ENCODE measurements at places on chromosomes 11 and 22.

DNA sequence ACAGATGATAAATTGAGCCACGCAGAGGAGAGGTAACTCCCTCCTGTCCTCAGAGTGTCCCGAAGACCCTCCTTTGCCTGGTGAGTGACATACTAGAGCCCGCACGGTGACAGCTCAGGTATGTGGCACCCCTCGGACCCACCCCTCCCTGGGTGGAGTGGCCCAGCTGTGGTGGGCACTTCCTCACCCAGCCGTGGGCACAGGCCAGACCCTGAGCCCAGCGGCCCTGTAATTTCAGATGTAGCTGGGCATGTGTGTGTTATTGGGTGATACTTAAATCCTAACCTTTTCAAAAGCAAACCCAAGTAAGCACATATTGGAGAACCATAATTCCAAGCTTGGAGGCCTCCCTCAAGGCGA, 93.2 kb downstream of the WNT7B start:
- DNase-seq: no peak

GRCh38 chr22:31239771-31240370, 27.8 kb downstream of the LIMK2 start:
- no peak for DNase-seq

DNA sequence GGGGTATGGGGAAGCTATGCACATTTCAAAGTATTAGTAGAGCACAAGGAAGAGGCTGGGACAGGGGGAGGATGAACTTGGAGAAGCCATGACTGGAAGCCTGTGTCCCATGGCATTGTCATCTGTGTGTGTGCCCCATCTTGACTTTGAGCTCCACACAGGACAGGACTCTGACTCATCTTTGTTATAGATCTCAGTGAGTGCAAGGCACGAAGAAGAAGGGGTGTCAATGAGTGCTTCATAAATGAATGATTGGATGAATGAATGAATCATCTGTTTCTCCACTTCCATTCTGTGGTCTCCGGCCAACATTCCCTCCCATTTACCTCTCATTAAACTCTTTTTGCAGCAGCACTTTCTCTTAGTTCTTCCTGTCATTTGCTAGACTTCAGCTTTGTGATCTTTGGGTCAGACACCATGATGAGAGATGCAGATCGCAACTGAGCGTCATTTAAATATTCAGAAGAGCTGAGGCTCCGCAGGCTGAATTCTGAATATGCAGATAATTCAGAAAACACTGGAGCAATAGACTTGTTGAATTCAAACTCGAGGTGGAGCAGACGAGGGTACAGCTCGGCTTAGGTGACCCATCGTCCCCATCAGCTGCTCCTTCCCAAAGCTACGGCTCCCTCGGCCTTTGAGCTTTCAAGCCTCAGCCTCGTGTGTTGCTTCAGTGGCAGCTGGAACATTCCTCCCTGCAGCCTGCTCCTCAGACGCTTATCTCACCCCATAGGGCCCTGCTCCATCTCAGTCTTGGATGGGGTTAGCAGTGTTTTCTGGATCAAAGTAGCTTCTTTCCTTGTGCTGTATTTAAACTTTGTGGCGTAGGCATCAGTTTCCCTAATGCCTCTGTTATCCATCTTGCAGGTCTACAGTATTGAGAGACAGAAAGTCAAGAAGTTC, 30.8 kb downstream of the APOL3 start:
- no peak for DNase-seq

DNA sequence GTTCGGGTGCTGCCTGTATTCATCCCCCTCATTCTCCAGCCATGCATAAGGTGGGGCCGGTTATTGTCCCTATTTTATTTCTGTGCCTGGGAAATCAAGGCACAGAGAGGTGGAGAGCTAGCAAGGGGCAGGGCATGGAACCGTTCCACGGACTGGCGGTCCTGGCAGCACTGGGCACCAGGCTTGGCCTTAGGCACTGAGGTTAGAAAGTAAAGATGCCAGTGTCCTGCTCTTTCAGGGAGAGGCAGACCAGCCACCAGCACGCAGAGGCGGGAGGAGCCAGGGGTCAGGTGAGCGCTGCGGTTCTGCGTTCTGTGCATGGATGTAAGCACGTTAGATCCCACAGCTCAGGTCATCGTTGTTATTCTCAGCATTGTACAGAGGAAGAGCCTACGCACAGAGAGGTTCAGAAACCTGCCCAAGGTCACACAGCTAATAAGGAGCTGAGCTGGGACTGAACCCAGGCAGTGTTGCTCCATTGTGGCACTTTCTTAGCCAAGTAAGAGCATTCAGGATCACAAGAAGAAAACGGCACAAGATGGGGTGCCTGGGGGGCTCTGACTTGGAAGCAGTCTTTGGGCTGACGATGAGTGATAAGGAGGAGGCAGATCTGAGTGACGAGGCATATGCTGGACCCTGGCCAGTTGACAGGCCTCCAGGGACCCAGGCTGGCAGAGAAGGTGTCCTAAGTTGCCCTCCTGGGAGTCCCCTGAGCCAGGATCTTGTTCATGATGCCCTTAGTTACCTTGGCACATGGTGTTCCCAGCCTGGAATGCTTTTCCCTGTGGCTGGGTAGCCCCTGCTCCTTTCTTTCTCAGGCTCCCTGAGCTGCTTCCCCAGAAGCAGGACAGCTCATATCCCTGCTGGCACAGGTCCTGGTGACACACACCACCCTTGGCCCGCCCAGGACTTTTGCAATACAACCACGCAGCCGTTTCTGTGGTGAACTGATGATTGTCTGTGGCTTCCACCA, 41.1 kb downstream of the OSBPL5 start:
- no peak for DNase-seq

DNA sequence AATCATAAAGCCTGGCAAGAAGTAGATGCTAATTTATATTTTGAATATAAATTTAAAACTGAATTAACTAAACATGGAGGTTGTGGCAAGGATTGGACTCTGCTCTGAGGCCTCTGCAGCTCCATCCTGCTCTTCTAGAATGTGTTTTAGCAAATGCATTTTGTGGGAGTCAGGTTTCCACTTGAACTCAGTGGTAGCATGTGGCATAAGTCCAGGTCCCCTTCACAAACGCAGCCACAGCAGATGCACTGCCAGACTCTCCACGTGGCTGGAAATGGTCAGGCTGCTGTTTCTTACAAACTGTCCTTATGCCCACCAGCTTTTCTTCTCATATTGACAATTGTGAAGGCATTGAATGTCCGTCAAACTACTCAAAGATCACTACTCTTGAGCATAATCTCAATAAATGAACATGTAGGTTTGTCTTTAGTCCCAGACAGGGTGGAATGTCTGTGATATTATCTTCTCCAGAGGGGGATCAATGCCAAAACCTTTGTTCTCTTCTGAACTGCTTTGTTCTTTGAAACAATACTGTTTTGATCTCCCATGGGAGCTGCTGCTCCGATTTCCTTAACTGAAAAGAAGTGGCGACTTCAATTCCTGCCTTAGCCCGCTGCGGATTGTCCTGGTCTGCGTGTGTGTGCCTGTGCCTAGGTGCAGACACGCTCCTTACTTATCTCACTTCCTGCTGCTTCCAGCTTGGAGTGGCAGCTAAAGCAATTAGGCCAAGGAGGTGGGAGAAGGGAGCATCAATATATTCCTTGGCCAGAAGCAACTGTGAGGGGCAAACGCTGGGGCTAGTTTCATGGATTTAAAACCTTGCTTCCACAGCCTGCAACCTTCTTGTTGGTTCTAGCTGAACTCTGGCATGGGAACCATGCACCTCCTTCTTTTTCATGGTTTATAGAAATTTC, 24.2 kb downstream of the EIF4G2 start:
- peak; percentile 91 for DNase-seq

DNA sequence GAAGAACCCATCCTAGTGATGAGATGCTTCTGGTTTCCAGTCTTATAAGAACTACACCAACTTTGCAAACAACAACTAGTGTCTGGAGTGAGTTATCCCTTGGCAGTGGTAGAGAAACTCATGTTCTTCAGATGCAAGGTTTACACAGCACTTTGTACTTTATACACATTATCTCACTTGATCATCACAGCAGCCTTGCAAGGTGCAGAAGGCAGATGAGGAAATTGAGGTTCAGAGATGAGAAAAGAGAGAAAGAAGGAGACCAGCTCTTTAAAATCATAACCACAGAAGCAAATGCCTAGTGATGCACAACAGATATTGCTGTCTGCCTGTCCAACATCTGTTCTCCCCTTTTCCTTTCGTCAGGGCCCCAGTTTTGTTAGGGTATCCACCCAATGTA, 16.7 kb upstream of the CD44 start:
- DNase-seq: no peak

GRCh38 chr22:46178755-46179505, 28.6 kb downstream of the PPARA start:
- DNase-seq: no peak

DNA sequence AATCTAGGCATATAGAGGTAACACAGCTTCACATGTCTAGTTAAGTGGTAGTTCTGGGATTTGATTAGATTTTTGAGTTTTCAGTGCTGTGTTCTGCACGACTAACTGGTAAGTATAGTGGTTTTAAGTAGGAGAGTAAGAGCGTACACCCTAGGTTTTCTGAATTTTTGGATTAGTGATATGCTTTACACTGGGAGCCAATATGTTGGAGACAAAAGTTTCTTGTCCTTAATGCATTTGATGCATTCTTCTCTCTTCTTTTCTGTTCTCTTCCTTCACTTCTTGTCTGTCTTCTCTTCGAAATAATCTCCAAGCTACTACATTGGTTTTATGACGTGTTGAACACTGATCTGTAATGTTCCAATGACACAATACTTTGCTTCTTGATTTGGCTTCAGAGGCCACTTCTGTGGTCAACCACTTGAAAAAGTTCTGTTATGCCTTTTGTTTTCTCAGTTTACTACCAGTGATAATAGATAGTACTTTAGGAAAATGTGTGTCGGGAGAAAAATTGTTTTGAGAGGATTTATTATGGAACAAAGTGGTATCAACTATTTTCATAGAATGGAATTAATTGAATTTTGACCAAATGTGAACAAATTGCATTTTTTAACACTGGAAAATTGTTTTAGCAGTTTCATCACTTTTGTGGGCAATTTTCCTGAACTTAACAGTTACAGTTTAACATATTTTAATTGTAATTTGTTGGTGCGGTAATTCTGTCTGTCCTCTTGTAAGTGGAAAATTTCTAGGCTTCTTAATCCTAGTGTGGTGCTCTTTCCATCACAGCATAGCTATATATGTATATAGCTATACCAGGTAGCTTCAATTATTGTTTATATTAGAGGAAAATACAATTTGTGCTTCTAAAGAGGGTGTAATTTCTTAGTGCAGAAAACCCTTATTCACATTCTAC, 2.6 kb downstream of the PDE3B start:
- no peak for DNase-seq

- no peak for DNase-seq
These were observed 8.8 kb upstream of the OR9I1 start for GRCh38 chr11:58134151-58134550.

- no peak for DNase-seq
These were observed 10.1 kb downstream of the SYT12 start for GRCh38 chr11:67032830-67033551.

DNA sequence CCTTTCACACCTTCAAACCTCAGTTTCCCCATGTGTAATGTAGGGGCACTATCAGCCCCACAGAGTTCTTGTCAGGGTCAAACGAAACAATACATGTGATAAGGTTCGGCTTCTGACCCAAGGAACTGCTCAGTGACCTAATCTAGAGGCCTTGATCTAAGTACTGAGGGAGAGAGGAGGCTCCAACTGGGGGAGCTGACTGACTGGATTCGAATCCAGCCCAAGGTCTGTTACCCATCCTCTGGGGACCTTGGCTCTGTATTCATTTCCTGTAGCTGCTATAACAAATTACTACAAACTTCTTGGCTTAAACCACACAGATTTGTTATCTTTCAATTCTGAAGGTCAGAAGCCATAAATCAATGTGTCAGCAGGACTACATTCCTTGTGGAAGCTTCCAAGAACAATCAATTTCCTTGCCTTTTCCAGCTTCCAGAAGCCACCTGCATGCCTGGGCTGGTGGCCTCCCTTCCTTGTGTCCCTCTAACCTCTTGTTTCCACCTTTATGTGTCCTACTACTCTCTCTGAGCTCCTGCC, 10.7 kb upstream of the ANAPC15 start:
- no peak for DNase-seq

DNA sequence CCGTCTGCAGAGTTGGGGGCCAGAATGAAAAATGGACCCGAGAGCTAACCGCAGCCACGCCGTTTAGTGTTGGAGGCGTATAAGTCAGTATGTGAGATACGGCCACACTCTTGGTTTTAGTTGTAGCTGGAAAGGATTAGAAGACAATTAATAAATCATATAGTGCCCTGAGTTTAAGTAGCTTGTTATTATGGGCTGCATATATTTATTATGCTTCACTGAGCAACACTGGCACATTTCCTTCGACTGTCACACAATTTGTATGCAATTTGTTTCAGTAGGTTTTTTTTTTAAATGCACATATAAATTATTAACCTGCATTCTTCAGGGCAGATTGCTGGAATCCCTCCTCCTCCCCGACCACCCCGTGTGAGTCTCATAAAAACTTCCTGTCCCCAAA, 56.9 kb downstream of the PKNOX2 start:
- DNase-seq: no peak

DNA sequence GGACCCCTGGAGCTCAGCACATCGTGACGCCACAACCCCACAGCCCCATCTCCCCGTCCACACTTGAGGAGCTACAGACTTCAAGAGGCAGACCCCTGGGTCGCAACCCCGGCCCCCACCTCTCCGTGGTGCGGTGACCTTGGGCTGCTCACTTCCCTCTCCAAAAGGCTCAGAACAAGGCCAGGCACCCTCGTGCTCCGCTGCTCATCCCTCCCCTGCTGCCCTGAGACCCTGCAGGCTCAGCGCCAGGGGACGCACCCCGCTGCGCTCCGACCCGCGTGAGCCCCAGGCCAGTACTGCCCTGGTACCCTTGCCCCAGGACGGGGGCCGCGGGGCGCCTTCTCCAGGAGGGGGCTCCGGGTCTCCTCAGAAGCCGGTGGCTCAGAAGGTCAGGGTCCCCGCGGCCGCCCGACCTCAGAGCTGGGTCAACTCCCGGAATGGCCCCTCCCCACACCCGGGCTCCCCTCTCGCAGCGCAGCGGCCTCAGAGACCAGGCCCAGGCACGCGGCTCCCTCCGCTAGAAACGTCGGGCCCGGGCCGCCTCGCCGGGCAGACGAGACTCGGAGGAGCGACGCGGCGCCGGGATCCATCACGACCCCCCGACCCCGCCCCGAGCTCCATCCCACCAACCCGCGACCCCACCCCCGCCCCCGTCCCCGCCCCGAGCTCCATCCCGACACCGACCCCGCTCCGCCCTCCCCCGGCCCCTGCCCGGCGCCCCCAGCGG, 563 bp downstream of the GATD1 start:
- peak; percentile 64 for DNase-seq

DNA sequence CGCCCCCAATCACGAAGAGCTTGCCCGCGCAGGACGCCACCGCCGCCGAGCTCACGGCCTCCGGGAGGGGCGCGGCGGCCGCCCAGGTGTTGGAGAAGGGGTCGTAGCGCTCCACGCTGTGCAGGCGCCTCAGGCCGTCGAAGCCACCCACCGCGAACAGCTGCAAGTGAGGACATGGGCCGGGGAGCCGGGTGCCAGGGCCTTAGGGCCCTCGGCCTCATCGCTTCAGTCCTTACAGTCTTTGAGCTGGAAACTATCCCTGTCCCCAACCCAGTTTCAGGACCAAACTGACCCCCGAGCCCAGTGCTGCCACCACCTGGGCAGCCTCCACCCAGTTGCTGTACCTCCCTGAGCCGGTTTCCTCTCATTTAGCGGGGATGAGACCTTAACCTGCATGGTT, 7.6 kb downstream of the KLHL35 start:
- no peak for DNase-seq

Data from NCI-H1092 treated with DMSO at 0.1 percent for 48 hours (cell line).